ENCODE measurements at places on chromosomes 12 and 14. TPM values are rescaled to one million over a fixed set of nuclear protein-coding genes. Genes with fewer than 3 reads are reported as not detected.

INHBC gene
- 0.40 TPM for polyA plus RNA-seq

SLC2A14 gene
- polyA plus RNA-seq: 0.55 TPM

LIN52 gene
- 11.1 TPM for polyA plus RNA-seq

OR4M1 gene
- polyA plus RNA-seq: not detected

ATG2B gene
- polyA plus RNA-seq: 29.1 TPM

REM2 gene
- 0.72 TPM for polyA plus RNA-seq

DEPDC4 gene
- 5.5 TPM for polyA plus RNA-seq

CARMIL3 gene
- polyA plus RNA-seq: 2.4 TPM

TMPRSS12 gene
- 0.01 TPM for polyA plus RNA-seq

E2F7 gene
- polyA plus RNA-seq: 3.7 TPM

ACACB gene
- 11.9 TPM for polyA plus RNA-seq

FGF23 gene
- 6.5 TPM for polyA plus RNA-seq

CLMN gene
- 18.7 TPM for polyA plus RNA-seq

ARHGEF25 gene
- 17.8 TPM for polyA plus RNA-seq

AQP2 gene
- 0.01 TPM for polyA plus RNA-seq

MSI1 gene
- 8.2 TPM for polyA plus RNA-seq

ALKBH2 gene
- polyA plus RNA-seq: 17.9 TPM

DUSP6 gene
- 135 TPM for polyA plus RNA-seq

CD163 gene
- 10.4 TPM for polyA plus RNA-seq

GLT1D1 gene
- polyA plus RNA-seq: 0.91 TPM

DEGS2 gene
- polyA plus RNA-seq: 21.6 TPM

FOXN3 gene
- polyA plus RNA-seq: 39.5 TPM

LBHD2 gene
- not detected for polyA plus RNA-seq

ENO2 gene
- 18.6 TPM for polyA plus RNA-seq

TAS2R20 gene
- polyA plus RNA-seq: 2.5 TPM

ANG gene
- 43.6 TPM for polyA plus RNA-seq

DAO gene
- polyA plus RNA-seq: not detected

RDH12 gene
- 0.88 TPM for polyA plus RNA-seq

ACSS3 gene
- polyA plus RNA-seq: 6.0 TPM

CISTR gene
- not detected for polyA plus RNA-seq

RIC8B gene
- polyA plus RNA-seq: 13.9 TPM

DPY19L2 gene
- 12.6 TPM for polyA plus RNA-seq

EIF4B gene
- polyA plus RNA-seq: 418 TPM

ANO4 gene
- polyA plus RNA-seq: 3.4 TPM

POTEM gene
- not detected for polyA plus RNA-seq

All from large intestine (tissue), 12 donors.